ENCODE measurements at places on chromosomes 4 and X. TPM values are rescaled to one million over a fixed set of nuclear protein-coding genes. Genes with fewer than 3 reads are reported as not detected.

The NAT8L gene
- total RNA-seq, result 1.7 TPM

The GLRB gene
- total RNA-seq, result 2.9 TPM

GRCh38 chrX:63934791-63935190, 149.8 kb upstream of the ARHGEF9 start:
- no peak overlapping the region for H3K4me3 ChIP-seq
- no peak for DNase-seq
- no peaks in the 10 kb centered on the region for H3K27me3 ChIP-seq
- no peaks in the 10 kb centered on the region for H3K4me1 ChIP-seq
- no peaks in the 10 kb centered on the region for H3K36me3 ChIP-seq

The SLC49A3 gene
- 11.0 TPM for total RNA-seq

DNA sequence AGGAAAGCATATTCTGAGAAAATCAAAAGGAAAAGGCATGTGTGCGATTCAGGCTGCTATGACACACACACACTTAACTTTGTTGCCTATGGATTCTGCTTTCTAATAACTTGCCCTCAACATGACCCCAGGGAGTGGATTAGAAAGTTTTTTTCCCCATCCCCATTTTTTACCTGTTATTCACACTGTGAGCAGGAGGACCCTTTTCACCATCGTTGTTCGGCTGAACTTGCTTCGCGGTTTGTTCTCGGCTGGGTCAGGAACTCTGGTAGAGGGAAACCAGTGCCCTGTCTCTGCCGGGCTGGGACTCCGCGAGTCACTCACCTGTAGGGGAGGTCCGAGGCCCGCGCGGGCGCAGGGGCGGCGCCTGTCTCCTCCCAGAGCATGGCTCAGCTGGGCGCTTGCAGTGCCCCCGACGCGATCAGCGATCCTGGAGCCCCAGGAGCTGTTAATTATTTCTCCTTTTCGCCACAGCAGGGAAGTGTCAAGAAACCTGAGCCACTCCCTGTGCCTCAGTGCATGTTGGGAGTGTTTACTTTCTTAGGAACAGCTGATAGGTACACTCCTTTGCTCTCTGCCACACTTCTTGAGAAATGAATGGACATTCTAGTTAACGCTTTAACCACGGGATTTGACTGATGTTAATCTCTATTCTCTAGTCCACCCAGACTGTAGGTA, at the start of gene RASSF6:
RASSF6 (minus strand) TSS at position 322 of the 678 bp plus-strand sequence. CDS start 8,641 bp downstream, outside the sequence.
- peak within 1 kb of the TSS; percentile 28 for H3K27ac ChIP-seq
- no peak for DNase-seq
- H3K27me3 ChIP-seq, result no peaks in the 10 kb centered on the region
- H3K4me3 ChIP-seq, result peak within 1 kb of the TSS; percentile 39

The MAPK10 gene
- total RNA-seq, result 123 TPM
